Femur (tissue), 1 donor: ENCODE measurements at places on chromosomes 1 and 21.
A peak's percentile ranks its signal among the peaks of the same experiment; 100 is the strongest.

- DNase-seq: no peak
These were observed 14.1 kb downstream of the EEIG2 start for GRCh38 chr1:108574008-108574407.

DNA sequence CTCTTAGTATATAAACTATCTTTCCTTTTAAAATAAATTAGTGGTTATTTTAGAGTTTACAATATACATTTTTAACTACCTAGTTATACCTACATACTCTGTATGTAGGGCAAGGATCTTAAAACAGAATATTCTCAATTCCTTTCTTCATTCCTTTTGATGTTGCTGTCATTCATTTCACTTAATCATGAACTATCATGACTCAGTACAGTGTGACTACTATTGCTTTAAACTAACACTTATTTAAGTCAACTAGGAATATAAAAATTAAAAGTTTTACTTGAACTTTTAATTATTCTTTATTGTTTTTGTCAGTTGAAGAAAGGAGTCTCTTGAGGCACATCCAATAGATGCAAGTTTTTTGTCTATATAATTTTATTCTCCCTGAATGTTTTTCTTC is 726.4 kb downstream of the BRINP3 start:
- no peak for DNase-seq

DNA sequence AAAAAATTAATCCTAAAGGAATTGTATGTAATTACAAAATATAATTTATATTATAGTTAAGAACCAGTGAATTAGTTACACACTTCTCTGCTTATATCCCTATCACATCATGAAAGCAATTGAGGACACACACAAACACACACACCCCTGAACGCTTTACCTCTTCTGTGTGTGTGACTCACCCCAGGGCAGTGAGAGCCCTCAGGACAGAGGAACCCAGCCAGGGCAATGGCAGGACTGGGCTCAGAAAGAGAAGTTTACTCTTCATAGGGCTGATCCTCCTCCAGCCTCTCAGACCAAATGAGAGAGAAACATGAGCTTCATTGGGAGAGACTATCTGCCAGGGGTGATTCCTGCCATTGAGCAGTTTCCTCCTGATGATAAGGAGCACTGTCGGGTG is 38.1 kb downstream of the SLC44A3 start:
- DNase-seq: no peak

DNA sequence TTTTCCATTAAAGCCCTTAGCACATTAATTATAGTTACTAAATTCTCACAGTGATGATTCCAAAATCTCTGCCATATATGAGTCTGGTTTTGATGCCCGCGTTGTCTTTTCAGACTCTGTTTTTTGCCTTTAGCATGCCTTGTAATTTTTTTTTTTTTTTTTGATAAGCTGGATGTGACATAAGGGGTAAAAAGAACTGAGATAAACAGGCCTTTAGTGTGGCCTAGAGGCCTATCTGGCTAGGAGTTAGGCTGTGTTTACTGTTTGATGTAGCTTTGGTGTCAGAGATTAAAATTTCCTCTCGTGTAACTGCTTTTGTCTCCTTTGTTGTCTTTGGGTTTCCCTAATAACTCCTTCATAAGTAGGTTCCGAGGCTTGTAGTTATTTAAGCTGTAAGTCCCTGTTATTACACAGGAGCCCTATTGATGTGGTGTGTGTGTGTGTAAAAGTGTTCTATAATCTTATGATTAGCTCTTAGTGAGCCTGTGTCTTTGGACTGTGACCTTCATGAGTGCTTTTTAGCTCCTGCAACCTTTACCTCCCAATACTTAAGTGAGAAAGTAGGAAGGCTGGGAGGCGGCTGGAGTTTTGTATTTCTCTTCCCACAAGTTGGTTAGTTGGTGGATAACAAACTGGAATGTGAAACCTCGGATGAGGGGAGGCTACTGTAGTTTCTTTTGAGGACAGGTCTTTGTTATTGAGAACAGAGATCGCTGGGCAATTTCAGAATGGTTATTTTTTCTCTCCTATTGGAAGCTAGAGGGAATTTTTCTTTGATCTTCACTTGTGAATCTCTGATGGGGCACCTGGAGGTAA is 19.3 kb downstream of the HS2ST1 start:
- no peak for DNase-seq

DNA sequence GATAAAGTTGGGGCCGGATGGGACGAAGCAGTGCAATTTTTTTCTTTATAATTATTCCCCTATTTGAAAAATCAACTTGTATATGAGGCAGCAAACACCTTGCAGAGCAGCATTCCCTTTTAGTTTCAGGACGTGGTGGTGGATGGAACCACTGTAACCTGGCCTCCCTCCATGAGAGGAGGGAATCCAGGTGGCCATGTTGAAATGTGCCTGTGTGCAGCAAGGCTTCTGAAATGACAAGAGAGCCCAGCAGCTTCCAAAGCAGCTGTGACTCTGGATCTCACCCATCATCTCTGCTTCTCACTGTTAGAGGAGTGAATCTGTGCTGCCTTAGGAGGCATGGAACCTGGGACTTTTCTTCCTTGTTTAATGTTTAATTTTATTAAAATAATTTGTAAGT is 42.3 kb downstream of the NFIA start:
- DNase-seq: peak; percentile 52
